H1 (cell line): ENCODE measurements at places on chromosomes 2 and 18. TPM values are rescaled to one million over a fixed set of nuclear protein-coding genes. Genes with fewer than 3 reads are reported as not detected.
A peak's percentile ranks its signal among the peaks of the same experiment; 100 is the strongest.

The AGXT gene
- 0.03 TPM in 1 of 2 replicates, not detected in the other for polyA plus RNA-seq

The IL1RL1 gene
- not detected in 2 replicates for polyA plus RNA-seq

GRCh38 chr2:126658905-126659561, 3.1 kb downstream of the GYPC start:
- peaks cover 8% of the 10 kb centered on the region; the same call in 1 of the 2 replicates for H3K27me3 ChIP-seq
- H3K36me3 ChIP-seq = no peaks in the 10 kb centered on the region
- H3K4me1 ChIP-seq = peaks cover 22% of the 10 kb centered on the region
- no peak for DNase-seq
- H3K4me3 ChIP-seq = no peak overlapping the region

- H3K27ac ChIP-seq = no peak overlapping the region
- no peaks in the 10 kb centered on the region for H3K36me3 ChIP-seq
- no peak for DNase-seq
- H3K27me3 ChIP-seq = no peaks in the 10 kb centered on the region
These were observed 1224.4 kb upstream of the LRRTM1 start for GRCh38 chr2:81528852-81529480.

GRCh38 chr18:49499046-49499637, 12.1 kb upstream of the C18orf32 start:
- peaks cover 8% of the 10 kb centered on the region; the same call in 1 of the 2 replicates for H3K4me1 ChIP-seq
- no peaks in the 10 kb centered on the region for H3K36me3 ChIP-seq
- H3K27ac ChIP-seq = no peak overlapping the region
- H3K4me3 ChIP-seq = no peak overlapping the region
- no peak for DNase-seq

GRCh38 chr2:172615727-172616261, 59.9 kb downstream of the PDK1 start:
- no peaks in the 10 kb centered on the region for H3K36me3 ChIP-seq
- DNase-seq = no peak
- H3K27me3 ChIP-seq = no peaks in the 10 kb centered on the region
- no peaks in the 10 kb centered on the region for H3K4me1 ChIP-seq
- no peak overlapping the region for H3K4me3 ChIP-seq
- no peak overlapping the region for H3K27ac ChIP-seq

DNA sequence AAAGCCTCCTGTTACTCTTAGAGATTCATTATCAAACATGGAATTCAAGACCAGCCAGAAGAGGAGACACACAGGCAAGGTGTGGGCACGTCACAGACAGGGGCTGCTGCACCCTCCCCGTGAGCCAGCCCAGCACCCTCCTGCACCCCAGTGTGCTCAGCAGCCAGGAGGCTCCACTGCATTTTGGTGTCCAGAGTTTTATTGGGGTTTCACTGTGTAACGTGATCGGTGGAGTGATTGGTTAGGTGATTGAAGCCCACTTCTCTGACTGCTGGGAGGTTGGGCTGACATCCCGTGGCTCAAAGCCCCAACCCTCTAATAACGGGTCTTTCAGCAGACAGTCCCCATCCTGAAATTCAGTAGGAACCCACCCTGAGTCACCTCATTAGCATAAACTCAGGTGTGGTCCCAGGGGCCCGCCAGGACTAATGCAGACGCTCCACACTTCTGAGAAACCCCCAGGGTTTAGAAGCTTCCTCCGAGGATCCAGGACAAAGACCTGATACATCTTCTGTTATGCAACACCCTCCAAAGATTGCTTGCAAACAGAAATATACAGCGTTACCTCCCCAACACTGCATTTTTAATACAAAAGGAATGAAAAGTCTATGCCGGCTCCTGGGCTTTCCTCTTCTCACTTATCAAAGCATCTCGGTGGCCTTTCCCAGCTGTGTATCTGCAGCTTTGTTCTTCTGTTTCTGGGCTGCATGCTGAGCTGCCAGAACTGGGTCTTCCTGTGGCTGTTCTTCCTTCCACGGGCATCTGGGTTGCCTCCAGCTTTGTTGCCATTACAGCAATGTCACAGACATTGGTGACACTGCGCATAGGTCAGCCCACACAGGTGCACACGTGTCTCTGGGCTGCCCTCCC, 43.7 kb upstream of the SNED1 start:
- H3K4me1 ChIP-seq = peaks cover 4% of the 10 kb centered on the region; the same call in 1 of the 2 replicates
- H3K36me3 ChIP-seq = no peaks in the 10 kb centered on the region
- no peaks in the 10 kb centered on the region for H3K27me3 ChIP-seq
- DNase-seq = peak; percentile 37
- H3K27ac ChIP-seq = no peak overlapping the region
- no peak overlapping the region for H3K4me3 ChIP-seq
